Dermis microvascular lymphatic vessel endothelial cell (primary cell): ENCODE measurements at places on chromosomes 16 and 17. TPM values are rescaled to one million over a fixed set of nuclear protein-coding genes. Genes with fewer than 3 reads are reported as not detected.
A peak's percentile ranks its signal among the peaks of the same experiment; 100 is the strongest.

- peak; percentile 55 for DNase-seq
Measured at GRCh38 chr17:28494445-28495188, 11.5 kb upstream of the FOXN1 start.

DNA sequence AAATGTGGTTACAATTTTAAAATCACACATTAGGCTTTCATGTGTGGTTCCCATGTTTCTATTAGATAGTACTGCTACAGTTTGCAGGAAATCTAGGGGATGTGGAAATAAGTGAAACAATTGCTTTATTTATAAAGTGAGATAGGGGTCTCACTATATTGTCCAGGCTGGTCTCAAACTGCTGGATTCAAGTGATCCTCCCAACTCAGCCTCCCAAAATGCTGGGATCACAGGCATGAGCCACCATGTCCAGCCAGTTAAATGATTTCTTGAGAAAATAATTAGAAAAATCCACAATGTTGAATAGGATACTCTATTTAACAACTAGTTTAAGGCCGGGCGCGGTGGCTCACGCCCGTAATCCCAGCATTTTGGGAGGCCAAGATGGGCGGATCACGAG is 42.0 kb downstream of the UBE2G1 start:
- no peak for DNase-seq

ZACN gene
- total RNA-seq: not detected in 2 replicates

KATNIP gene
- 13.1 and 15.9 TPM in 2 replicates for total RNA-seq

DNA sequence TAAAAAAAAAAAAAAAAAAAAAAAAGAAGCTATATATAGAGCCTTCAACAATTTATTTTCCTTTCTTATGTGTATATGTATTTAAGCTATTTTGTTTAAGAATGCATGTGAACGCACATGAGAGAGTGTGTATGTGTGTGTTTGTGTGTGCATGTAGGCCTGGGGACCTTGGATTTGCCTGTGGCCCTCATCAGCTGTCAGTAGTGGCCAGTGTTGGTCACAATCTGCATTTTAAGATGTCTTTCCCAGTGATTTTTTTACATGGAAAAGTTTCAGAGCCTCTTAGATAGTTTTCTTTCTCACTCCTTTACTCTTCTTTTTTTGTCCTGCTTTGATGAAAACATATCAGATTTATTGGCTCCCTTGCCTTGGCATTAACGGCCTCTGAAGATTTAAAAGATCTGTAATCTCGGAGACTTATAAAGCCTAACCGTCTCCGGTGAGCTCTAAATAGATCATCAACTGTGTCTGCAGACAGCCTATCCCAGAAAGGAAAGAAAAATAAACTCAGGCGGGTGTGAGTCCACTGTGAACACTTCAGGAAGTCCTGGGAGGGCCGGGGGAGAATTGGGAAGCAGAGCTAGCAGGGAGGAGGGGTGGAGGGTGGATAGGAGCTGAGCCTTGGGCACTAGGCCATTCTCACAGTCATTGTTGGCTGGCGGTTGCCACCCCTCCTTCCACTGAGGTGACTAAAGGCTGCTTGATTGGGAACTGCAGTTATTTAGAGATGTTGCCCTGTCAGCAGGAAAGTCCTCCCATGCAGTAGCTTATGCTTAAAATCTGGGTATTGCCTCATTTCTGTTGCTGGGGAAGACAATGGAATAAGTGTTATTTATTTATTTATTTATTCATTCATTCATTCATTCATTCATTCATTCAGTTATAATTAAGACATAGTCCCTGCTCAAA is 86.8 kb downstream of the WWP2 start:
- DNase-seq: peak; percentile 94

CDH13 gene
- 66.6 and 68.9 TPM in 2 replicates for total RNA-seq

GRCh38 chr16:28974437-28975157 is at the start of gene SPNS1:
SPNS1 (plus strand) TSS chr16:28974778; CDS start chr16:28975152, 374 bp downstream.
- DNase-seq: peak; percentile 94

DNA sequence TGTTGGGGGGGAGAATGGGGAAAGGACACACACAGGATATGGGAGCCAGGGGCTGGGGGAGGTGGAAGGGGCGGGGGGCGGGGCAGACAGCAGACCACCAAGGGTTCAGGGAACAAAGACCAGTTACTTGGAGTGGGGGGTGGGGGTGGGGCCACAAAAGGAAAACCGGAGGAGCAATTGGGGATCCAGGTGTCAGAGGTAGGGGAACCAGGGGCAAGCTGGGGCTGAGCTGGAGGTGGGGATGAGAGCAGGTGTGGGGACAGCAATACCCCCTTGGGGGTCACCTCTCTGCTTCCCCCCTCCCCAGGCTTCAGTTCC is 1.4 kb upstream of the ORAI3 start:
- DNase-seq: no peak

TPSG1 gene
- not detected in 2 replicates for total RNA-seq

SEZ6L2 gene
- total RNA-seq: 0.26 and 2.5 TPM in 2 replicates

- no peak for DNase-seq
Measured at GRCh38 chr17:59712862-59713261, 5.4 kb downstream of the VMP1 start.

CES5A gene
- total RNA-seq: not detected in 2 replicates

- no peak for DNase-seq
Measured at GRCh38 chr16:9885467-9885866, 296.8 kb downstream of the GRIN2A start.

SULT1A4 gene
- total RNA-seq: 9.6 and 17.7 TPM in 2 replicates

DNA sequence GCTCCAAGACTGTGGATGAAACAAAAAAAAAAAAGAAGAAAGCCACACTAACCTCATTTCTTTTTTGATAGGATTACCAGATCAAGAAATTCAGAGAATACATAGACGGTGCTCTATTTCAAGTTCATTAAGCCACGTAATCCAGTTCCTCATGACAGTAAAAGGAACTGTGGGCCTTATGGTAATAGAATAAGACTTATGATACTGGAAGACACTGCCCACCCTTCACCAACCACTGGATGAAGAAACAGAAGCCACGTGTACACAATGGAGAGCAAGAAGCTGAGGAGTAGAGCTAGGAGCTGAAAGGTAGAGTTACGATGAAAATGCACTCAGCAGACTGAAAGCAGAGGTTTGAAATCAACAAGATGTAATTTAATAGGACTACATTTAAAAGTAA is 11.2 kb downstream of the NCBP3 start:
- no peak for DNase-seq

- no peak for DNase-seq
Measured at GRCh38 chr17:27379888-27380533, 76.2 kb upstream of the KSR1 start.

CHST4 gene
- not detected in 2 replicates for total RNA-seq
